ENCODE measurements at places on chromosomes 7 and 10. TPM values are rescaled to one million over a fixed set of nuclear protein-coding genes. Genes with fewer than 3 reads are reported as not detected.

GRCh38 chr7:18337048-18337809 is 158.3 kb upstream of the HDAC9 start:
- DNase-seq = peak; percentile 7

GRCh38 chr7:101315336-101315735 is 6.3 kb downstream of the IFT22 start:
- DNase-seq = peak; percentile 57

- DNase-seq = peak; percentile 92
Measured at GRCh38 chr10:63429281-63429680, 36.5 kb downstream of the JMJD1C start.

Gene HILPDA
- total RNA-seq = 10.2 TPM

DNA sequence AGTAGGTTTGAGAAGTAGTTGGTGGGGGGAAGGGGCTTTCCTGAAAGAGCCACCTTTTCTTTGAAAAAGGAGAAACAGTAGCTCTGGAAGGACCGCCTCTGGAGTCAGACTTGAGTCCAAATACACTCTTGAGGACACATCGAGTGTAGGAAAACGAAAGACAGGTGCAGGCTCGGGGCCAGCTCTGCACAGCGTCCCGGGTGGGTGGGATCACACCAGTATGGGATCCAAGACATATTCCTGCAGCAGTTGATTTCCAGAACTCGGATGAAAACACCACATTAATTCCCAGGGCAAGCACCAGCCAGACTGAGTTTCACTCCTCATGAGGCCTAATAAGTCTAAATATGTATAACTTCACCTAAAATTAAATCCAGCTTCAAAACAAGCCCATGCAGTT is 61.4 kb downstream of the ASB13 start:
- no peak for DNase-seq

- no peak for DNase-seq
Measured at GRCh38 chr7:74017125-74017524, 10.8 kb upstream of the ELN start.
